ENCODE measurements at places on chromosomes 12 and 14.

GRCh38 chr12:50842637-50843493 is at the start of gene TMPRSS12:
TMPRSS12 (plus strand) TSS chr12:50842926; CDS start chr12:50842965, 39 bp downstream.
- DNase-seq, result no peak

GRCh38 chr12:19925841-19926240 is 442.5 kb upstream of the PDE3A start:
- DNase-seq, result no peak

DNA sequence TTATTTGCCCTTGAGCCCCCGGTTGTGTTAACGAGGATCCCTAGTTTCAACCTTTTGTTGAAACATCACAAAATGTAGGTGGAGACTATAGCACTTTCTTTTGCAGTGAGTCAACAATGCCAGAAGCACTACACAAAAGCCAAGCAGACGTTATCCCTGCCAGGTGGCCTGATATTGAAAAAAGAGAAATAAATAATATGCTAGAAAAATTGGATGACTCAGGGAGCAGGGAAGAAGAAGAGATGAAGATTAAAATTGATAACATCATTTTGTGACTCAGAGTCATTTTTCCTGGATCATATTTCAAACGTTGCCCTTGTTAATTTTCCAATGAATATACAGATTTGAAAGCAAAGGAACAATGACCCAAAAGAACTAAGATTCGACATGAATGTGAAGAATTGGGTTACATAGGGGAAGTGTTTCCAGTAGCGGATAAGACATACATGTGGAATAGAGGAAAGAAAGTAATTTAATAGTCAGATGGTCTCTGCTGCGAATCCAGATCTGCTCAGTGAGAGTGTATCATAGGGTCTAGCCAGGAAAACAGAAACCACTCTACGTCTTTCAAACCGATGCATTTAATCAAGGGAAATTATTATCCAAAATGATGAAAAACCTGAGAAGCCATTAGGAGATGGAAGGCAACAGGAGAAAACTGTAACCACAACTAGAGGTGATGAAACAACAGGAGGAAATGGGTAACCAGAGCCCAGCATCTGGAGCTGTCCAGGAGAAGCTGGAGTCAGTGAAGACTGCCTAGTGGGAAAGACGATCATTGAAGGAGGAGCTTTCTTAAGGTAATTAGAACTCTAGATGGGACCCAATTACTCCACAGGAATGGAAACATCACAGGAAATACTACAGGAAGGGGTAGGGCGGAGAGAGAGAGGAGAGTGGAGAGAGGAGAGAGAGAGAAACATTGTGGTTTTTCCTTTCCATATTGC is 57.9 kb downstream of the RERG start:
- DNase-seq, result no peak

- no peak for DNase-seq
Measured at GRCh38 chr12:48794870-48795269, 6.0 kb upstream of the ADCY6 start.

GRCh38 chr12:125202421-125202820 is 137.2 kb downstream of the AACS start:
- no peak for DNase-seq

All from HEK293T (cell line).